ENCODE measurements at places on chromosomes 11 and 22.
A peak's percentile ranks its signal among the peaks of the same experiment; 100 is the strongest.

- DNase-seq, result no peak
These were observed 23.8 kb downstream of the TEF start for GRCh38 chr22:41405588-41405987.

GRCh38 chr11:7498193-7498592, 12.9 kb downstream of the OLFML1 start:
- no peak for DNase-seq

- no peak for DNase-seq
These were observed 22.8 kb upstream of the BAIAP2L2 start for GRCh38 chr22:38133331-38133730.

GRCh38 chr11:57180081-57180561, 1.6 kb upstream of the LRRC55 start:
- DNase-seq, result no peak

GRCh38 chr11:47470671-47471070, 21.7 kb upstream of the RAPSN start:
- DNase-seq, result no peak

DNA sequence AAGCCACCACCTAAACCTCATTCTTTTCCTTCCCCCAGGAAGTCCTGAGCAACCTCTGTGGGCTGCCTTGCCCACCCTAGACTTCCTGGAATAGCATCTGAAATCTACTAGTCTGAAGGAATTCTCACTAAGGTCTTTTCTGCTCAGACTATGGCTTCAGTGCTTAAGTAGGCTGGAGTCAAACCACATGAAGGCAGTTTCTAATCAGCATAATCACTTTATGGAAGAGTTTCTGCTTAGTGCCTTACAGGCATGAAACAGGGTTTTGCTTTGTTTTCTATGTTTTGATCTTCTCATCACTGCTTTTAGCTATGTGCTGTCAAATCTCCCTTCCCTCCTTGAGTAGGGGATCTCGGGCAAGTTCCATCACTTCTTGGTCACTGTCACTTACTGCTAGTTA, 117.7 kb downstream of the WT1 start:
- no peak for DNase-seq

- no peak for DNase-seq
These were observed 39.0 kb upstream of the BLID start for GRCh38 chr11:122154994-122155393.

- DNase-seq, result no peak
These were observed 2392.1 kb upstream of the RAG2 start for GRCh38 chr11:38990139-38990538.

GRCh38 chr11:76626921-76627401, 43.6 kb downstream of the LRRC32 start:
- DNase-seq, result no peak

DNA sequence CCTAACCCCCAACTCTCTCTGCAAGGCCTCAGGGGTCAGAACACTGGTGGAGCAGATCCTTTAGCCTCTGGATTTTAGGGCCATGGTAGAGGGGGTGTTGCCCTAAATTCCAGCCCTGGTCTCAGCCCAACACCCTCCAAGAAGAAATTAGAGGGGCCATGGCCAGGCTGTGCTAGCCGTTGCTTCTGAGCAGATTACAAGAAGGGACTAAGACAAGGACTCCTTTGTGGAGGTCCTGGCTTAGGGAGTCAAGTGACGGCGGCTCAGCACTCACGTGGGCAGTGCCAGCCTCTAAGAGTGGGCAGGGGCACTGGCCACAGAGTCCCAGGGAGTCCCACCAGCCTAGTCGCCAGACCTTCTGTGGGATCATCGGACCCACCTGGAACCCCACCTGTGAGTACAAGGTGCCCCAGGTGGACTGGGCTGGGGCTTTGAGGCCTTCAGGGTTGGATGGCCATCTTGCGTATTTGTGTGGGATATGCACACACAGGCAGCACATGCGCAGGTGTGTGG, at the start of gene BEST1:
Gene BEST1, plus strand, starts transcription at position 317 of the 513 bp plus-strand sequence. CDS start 1,456 bp downstream, outside the sequence.
- DNase-seq, result no peak

GRCh38 chr22:38572065-38572464, 2.1 kb upstream of the DMC1 start:
- DNase-seq, result peak; percentile 29

DNA sequence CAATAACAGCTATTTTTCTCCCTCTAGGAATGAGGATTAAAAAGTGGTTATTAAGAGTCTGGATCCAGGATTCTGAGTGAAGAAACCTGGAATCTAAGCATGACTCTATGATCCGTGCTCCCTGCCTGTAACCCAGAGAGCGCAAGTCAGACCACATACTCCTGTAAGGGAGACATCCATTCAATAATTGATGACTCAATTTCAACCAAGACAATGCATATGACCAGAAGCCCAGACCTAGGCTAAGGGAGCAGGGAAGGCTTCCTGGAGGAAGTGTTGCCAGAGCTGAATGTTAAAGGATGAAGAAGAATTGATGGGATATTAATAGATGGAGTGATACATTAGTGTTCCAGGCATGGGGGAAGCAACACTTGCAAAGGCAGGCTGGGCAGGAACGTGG, 13.8 kb upstream of the PAMR1 start:
- no peak for DNase-seq

GRCh38 chr11:12329797-12330196, 47.6 kb upstream of the PARVA start:
- no peak for DNase-seq

DNA sequence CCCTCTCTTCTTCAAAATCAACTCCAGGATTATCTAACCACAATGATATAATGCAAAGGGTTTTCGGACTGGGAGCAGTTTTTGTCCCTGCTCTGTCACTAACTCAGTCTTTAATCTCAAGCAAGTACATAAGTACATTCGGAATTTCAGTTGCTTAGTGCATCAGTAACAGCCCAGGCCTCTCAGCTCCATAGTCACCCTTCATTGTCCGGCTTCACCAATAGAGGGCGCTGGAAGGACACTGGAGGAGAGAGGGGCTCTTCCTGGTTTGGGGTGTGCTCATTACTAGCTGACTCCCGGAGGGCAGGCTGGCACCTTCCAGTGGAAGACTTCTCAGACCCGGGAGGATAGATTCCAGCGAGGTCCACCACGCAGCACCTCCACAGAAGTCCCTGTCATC, 90.4 kb upstream of the PDGFD start:
- peak; percentile 12 for DNase-seq

DNA sequence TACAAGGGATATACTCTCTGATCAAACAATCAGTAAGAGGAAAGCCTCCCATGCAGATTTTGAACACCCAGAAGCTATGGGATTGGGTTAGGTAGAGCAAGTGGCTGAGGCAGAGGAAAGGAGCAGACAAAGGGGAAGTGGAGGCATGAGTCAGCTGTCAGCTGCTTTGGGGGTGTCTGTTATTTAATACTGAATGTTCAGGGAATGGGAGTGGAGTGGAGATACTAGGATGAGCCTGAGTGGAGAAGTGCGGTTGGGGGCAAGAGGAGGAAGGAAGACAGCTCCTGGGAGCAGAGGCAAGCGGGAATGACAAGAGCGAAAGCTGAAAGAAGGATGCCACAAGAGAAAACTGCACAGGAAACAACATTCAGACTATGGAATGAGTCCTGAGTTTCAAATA, 22.7 kb upstream of the TMPRSS5 start:
- DNase-seq, result no peak

- DNase-seq, result no peak
These were observed 71.5 kb upstream of the LMO1 start for GRCh38 chr11:8335186-8335585.

- peak; percentile 92 for DNase-seq
These were observed 1.2 kb upstream of the TYMP start for GRCh38 chr22:50530877-50531545.

- no peak for DNase-seq
These were observed 58.9 kb downstream of the LINC01488 start for GRCh38 chr11:69540118-69541000.

- no peak for DNase-seq
These were observed 122.6 kb downstream of the ABTB2 start for GRCh38 chr11:34235189-34235588.

- no peak for DNase-seq
These were observed 71.2 kb upstream of the GDPD4 start for GRCh38 chr11:77372726-77373125.

GRCh38 chr11:47508240-47508957, 44.5 kb downstream of the CELF1 start:
- no peak for DNase-seq

DNA sequence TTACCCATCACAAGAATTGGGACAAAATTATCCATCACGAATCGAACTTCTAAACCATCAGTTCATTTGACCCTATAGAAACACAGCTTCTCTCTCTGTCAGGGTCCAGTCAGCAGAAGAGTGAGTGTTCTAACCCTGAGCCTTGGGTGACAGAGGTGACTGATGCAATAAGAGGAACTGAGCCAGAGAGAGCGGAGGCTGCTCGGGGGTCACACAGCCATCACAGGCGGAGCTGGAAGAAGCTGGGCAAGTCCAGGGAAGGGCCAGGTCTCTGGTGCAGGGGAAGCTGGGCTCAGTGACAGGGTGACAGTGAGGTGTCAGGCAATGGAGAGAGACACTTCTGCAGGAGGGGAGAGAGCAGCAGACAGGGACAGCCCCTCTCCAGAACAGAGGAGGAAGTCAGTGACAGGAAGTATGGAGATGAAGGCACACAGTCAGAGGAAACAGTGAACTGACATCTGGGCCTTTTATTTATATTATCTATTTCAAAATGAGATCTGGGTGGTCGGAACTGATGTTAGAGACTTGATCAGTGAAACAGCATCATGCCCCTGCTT, 184.0 kb upstream of the TBCEL start:
- DNase-seq, result no peak

GRCh38 chr22:46596819-46597218, 23.4 kb upstream of the GRAMD4 start:
- DNase-seq, result peak; percentile 91

GRCh38 chr11:19938866-19939265, 221.4 kb downstream of the DBX1 start:
- no peak for DNase-seq

DNA sequence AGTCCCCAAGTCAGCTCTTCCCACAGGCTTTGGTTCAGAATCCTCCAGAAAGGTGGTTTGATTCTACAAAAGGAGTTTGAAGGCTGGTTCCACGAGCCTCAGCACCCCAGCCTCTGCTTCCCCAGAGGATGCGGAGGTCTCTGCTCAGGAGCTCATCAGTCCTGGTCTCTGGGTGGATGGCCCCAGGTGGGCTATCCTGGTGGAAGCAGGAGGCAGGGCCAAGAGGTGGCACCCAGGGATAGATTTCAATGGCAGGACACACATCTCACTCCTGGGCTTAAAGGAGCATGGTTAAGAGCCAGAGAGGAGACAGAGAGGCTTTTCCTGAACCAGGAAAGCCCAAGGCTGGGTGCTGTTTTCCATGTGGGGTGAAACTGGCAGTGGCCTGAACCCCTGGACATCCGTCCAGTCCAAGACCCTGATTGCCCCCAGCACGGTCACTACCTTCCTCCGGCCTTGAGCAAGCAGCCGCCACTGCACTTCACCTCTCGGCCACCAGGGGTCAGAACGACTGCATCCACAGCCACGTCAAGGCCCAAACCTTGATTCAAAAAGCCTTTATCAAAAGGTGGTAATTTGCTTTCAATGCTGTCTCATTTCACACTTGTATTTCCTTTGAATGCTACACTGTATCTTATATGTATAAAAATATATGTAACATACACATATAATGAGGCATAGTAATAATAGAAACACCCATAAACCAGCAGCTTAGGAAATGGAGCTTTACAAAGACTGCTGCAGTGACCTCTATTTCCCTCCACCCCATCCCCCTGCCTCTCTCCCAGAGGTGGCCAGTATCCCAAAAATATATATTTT, 19.3 kb upstream of the FXYD2 start:
- DNase-seq, result peak; percentile 88

DNA sequence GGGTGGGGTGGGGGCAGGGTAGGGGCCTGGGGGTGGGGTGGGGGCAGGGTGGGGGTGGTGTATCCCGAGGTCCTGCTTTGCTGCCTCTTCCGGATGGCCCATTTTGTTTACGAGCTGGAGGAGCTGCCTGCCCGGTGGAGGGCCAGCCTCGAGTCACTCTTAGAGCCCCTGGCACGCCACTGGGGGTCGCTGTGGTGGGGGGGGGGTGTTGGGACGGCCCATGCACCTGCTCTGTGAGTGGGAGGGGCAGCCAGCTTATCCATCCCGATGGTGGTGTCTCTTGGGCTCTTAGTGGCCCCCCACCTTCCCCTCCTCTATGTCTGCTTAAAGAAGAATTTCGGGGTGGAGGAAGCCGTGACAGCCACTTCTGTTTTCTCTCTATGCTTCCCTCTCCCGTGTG, 24.6 kb downstream of the MRGPRD start:
- DNase-seq, result no peak

DNA sequence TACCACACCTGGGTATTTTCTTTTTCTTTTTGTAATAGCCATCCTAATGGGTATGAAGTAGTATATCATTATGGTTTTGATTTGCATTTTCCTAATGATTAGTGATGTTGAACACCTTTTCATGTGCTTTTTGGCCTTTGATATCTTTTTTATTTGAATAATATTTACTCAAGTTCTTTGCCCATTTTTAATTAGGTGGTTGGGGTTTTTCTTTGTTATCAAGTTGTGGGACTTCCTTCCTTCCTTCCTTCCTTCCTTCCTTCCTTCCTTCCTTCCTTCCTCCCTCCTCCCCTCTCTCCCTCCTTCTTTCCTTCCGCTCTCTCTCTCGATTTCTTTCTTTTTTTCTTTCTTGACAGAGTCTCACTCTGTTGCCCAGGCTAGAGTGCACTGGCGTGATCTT, 75.0 kb upstream of the PDGFD start:
- DNase-seq, result no peak

DNA sequence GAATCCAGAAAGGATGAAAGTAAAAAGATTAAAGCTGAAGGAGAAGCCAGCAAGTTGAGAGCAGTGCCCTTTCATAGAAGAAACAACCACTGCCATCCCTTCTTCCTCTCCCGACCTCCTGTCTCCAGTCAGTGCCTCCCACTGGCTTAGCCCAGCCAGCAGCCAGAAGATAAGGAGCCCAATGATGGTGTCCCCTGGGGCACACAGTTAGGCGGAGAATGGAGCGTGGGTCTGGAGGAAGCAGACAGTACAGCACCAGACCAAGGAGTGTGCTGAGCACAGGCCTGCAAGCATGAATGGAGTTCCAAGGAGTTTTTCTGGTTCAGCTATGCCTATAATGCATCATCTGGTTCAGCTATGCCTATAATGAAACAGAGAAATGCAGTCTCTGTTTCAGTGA, 54.3 kb upstream of the TNRC6B start:
- no peak for DNase-seq

- no peak for DNase-seq
These were observed 821 bp downstream of the CELF1 start for GRCh38 chr11:47552056-47552565.

DNA sequence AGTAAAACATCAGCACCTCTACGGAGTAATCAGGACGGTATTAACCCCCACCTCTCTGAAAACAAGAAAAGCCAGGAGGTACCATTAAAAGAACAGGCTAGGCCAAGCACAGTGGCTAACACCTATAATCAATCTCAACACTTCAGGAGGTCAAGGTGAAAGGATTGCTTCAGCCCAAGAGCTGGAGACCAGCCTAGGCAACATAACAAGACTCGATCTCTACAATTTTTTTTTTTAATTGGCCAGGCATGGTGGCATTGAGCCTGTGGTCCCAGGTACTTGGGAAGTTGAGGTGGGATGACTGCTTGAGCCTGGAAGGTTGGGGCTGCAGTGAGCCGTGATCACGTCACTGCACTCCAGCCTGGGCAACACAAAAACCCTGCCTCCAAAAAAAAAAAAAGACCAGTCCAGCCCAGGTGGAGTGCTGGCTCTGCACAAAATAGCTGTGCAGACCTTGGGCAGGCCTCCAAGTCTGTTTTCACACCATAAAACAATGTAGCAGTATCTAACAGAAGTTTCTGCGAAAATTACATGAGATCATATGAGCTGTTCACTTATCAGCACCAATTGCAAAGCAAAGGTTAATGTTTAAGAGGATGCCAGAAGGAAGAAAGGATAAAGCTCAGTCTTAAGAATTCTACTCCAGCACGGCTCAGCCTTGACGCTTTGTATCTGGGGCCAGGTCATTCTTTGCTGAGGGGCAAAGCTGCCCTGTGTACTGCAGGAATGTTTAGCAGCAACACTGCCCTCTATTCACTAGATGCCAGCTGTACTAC, 14.8 kb downstream of the CHKA start:
- DNase-seq, result peak; percentile 87

Data from left colon (tissue), 2 donors.